ENCODE measurements at places on chromosomes 3 and 15.

- DNase-seq: no peak
These were observed 143.8 kb downstream of the GMNC start for GRCh38 chr3:190718671-190719070.

- DNase-seq: peak; percentile 38
These were observed 92.7 kb upstream of the OCA2 start for GRCh38 chr15:28191832-28192231.

- DNase-seq: no peak
These were observed 17.3 kb upstream of the USP50 start for GRCh38 chr15:50563756-50564155.

DNA sequence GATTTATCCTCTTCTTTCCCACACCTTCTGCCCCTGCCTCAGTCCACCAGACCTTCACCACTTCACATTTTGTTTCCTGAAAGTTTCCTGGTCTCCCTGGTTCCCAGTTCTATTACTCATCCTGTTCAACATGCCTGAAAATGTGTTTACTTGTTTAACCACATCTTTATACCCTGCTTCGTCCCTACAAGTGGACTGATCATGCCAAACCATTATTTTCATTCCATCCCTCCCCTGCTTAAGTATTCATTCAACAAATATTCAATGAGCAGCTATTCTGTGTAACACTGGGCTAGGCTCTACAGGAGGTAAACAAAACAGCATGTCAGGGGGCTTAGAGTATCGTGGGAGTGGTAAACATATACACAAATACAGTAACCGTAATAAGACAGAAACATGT lies 5.5 kb downstream of the MYO5A start:
- DNase-seq: no peak

DNA sequence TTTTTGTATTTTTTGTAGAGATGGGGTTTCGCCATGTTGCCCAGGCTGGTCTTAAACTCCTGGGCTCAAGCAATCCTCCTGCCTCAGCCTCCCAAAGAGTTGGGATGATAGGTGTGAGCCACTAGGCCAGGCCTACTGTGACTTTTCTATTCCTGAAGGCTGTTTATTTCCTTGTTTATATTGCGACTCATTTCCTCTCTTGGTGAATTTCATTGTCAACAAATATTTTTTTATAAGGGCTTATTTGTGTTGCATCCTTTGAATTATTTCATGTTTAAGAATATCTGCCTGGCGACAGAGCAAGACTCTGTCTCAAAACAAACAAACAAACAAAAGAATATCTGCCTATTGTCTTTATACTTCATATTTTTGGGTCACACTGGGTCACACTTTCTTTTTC lies 29.4 kb upstream of the MCCC1 start:
- no peak for DNase-seq

DNA sequence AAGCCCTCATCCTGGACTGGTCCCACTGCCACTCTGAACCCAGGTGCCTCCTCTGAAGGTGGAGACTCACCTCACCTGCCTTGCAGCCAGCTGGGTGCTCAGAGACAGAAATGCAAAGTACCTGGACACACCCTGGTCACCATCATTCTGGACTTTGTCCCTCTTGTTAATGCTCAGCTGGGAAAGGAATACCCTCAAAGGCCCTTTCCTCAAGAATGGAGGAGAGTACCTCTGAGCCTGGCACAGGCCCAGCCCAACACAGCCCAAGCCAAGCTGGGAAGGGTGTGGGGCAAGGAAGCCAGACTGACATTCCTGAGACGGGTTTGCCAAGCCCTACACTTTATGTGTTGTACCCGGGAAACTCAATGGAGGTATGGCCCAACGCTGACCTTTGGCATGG lies 983 bp upstream of the ALAS1 start:
- no peak for DNase-seq

- no peak for DNase-seq
These were observed 17.3 kb downstream of the FAIM start for GRCh38 chr3:138625707-138626365.

- DNase-seq: no peak
These were observed 52.3 kb upstream of the FGF7 start for GRCh38 chr15:49370782-49371181.

- DNase-seq: no peak
These were observed 30.1 kb downstream of the SCG5 start for GRCh38 chr15:32671339-32672325.

GRCh38 chr15:92811148-92811913 lies 88.8 kb upstream of the CHD2 start:
- no peak for DNase-seq

- DNase-seq: no peak
These were observed 82.2 kb upstream of the THBS1 start for GRCh38 chr15:39498629-39499028.

DNA sequence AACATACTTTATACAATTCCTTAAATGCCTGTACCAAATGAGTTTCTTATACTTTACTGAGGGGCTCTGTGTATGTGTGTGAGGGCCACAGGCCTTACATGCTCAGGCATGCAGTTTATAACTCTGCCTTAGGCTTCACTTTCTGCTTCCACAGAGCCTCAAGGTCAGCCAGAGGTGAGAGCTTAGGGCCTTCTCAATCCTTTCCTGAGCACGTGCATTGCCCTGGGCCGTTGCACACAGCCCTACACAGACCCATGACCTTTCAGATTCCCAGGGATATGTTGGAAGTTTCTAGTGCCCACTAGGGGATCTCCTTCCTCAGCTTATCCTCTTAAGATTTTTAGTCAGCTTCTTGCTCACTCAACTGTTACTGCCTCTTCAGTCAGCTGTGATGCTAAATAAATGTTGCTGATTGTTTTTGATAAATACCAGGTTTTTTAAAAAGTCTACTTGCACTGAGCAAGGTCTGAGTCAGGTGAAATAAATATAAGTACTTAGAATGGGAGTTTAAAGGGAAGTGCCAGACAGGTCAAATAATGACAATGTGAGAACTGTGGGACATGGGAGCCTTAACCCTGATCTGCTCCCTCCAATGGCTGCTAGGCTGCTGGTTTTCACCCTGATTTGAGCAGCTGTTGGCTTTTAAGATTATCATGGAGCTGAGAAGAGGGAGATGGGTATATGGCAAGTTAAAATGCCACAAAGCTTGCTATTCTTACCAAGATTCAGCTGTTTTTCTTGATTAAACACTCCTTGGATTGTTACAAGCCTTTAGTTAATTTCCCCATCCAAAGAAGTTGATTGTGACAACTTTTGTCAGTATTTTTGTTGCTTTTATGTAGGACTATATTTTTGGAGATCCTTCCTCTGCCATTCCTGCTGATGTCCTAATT lies 169.5 kb downstream of the PLD1 start:
- DNase-seq: peak; percentile 23

- no peak for DNase-seq
These were observed 33.6 kb downstream of the PLSCR4 start for GRCh38 chr3:146217324-146217723.

DNA sequence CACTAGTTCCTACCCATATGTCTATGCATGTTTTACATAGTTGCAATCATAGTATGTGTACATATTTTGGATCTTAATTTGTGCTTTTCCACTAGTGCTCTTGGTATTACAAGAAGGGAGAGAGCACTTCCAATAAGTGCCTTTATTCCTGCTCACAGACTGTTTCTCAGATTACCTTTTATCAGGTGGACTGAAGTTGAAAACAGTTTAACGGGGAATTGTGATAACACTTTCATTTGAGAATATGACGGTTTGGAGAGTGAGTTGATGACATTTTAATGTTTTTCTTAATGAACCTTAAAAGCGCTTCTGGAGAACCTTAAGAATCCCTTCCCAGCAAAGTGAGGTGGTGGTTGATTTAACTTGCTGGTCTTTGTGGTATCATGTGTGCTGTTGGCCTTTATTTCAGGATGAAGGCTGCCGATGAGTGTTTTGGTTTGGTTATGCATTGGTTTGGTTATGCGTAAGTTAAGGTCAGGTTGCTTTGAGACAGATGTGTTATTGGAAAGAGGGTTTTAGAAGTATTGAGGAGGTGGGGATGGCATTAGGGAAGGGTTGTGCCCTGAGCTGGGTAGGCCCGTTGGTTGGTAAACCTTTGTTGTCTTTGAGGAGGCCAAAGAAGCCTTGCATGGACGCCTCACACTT lies 2.8 kb downstream of the EDEM1 start:
- no peak for DNase-seq

GRCh38 chr3:5260992-5261501 lies 73.5 kb downstream of the EDEM1 start:
- DNase-seq: no peak

DNA sequence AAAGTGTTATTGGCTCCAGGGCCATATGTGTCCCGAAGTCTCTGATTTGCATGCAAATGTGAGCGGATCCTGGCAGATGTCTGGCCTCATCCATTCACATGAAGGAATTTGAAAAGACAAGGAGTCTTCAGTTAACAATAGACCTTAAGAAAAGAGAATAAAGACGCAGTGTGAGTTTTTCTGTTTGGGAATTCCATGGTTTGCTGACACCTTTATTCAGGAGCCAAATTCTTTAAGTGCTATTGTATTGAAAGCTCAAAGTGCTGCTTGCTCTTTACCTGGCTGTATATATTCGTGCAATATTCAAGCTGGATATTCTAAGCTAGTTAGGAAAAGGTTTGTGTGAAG lies 2.2 kb downstream of the LRRN1 start:
- DNase-seq: peak; percentile 90

GRCh38 chr3:63912768-63913588 lies 795 bp upstream of the SCAANT1 start:
- peak; percentile 54 for DNase-seq

DNA sequence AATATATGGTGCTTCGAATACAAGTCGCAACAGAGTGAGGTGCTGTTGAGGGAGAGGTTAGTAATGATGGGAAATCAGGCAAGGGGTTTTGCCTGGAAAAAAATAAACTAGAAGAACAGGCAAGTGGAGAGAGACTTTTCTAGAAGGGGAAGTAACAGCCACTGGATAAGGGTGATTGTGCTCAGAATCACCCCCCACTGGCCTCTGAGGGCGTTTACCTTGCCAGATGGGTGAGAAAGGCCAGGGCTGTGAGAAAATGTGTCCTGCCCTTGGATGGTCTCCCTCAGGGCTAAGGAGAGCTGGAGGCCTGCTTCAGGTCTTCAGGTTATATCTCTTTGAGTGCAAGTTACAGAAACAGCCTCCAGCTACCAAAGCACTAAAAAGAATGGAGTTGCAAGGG lies 151.8 kb downstream of the MEX3B start:
- no peak for DNase-seq

- DNase-seq: peak; percentile 58
These were observed 1.4 kb downstream of the IGF1R start for GRCh38 chr15:98649472-98650416.

DNA sequence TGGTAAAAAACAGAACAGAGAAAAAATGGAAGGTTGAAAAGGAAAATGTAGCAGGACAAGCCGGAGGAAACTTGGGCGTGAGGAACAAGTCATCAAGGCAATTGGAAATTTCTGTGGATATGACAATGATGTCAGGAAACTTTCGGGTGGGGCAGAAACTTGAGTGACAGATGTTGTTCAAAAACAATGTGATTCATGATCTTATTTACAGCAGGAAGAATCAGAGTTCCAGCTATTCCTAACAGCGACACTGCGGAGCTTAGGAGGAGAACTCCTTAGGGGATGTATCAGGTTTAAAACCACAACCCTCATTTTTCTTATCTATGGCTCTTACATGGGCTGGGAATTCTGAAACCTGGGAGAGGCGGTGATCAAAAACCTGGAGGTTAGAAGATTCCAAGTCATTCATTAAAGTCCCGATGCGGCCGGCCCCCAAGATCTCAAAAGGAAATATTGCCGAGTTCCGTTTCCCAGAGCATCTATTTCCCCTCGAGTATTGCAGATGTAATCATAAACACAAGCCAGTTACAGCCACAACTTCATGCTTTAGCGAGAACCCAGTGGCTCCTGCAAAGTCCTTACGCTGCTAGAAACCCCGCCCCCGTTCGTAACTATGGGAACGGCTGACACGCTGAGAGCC lies 659 bp upstream of the ARRDC4 start:
- DNase-seq: no peak
